ENCODE measurements at places on chromosomes 5 and 9.

DNA sequence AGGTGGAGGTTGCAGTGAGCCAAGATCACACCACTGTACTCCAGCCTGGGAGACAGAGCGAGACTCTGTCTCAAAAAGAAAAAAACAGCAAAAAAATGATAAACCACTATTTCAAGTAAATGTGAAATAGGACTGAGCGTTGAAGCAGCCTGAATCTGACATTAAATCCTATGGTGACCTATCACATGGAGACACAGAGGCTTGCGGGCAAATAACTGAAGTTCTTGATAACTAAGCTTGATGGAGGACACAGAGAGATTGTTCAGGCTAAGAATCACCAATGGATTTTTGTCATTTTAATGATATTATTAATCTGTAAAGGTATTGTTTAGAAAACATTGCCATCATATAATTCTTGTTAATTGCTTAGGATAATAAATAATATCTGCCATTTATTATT lies 15.7 kb upstream of the IL6ST start:
- no peak for DNase-seq

- DNase-seq = no peak
These were observed 199.6 kb downstream of the KCTD16 start for GRCh38 chr5:144370273-144370672.

DNA sequence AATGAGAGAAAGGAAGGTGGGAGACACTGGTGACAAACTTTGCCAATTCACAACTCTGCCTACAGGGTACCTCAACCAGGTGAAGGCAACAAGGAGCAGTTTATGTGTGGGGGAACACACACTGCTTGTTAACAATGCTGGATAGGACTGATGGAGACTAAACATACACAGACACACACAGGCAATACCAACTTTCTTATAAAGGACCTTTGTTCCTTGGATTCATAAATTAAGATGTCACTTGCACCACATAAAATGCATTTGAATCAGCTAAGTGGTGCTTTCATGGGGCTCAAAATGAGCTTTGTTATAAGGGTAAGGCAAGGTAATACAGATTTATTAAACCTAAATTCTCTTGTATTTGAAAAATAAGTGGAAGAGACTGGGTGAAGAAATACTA lies 4.0 kb downstream of the TSTD2 start:
- no peak for DNase-seq

DNA sequence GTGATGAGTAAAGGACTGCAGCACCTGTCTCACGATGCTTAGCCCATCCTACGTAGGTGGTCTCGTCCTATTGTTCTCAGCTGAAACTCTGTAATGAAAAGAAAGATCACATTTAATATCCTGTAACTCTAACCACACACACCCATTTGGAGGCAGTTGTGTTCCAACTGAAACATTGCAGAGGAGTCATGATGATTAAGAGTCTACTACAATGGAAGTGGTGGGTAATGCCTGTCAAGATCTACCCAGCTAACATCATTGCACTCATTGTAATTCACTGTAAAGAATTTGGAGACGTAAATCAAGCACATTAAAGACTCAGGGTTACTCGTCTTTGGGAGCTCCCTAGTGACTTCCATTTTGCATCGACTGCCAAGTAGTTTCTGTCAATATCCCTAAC lies 106.0 kb upstream of the PTPN3 start:
- DNase-seq = no peak

DNA sequence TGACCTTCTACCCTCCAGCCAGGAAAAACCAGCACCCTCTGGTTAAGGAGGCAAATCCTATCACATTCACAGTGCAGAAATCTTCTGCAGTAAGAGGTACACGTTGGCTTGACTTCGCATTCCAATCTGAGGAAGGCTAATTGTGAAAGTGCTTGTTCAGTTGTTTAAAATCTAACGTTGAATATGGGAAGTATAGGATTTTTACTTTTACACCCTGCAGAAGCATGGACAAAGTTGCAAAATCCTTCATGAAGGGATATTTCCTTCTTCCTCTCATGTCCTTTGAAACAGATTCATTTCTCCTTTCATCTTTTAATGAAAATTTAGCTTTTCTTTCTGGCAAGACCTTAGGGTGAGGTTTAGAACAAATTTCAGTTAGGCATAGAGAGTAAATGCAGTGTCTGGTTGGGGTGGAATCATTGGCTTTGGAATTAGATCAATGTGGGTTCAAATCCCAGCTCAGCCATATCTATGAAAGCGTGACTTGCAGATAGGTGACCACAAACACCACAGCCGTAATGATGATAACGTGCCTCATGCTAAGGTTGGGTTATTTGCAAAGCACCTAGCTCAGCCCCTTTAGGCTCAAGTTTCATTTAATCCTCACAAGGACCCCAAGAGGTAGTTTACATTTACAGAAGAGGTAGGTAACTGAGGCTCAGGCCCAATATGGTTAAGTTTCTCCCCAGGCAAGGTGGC lies 42.2 kb upstream of the C5orf58 start:
- DNase-seq = no peak

GRCh38 chr5:113387844-113388243 lies 46.9 kb downstream of the TSSK1B start:
- DNase-seq = no peak
